ENCODE measurements at places on chromosomes 2 and 18.

DNA sequence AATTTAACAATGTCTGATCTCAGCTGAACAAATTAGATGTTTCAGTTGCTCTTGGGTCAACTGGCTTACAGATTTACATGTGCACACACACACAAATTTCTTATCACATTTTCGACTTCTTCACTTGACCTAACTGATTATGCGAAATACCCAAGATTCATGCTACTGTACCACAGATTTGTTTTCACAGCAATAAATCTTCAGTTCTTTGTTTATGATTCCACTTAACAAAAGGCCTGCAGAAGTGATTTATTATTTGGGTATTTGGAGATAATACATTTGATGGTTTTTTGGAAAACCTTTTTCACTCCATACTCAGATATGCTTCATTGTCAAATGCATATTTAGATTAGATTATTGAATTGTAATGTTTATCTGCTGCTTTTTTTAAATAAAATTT lies 129.0 kb downstream of the GALNT1 start:
- DNase-seq = no peak

GRCh38 chr2:18871430-18871829 lies 282.1 kb upstream of the NT5C1B start:
- no peak for DNase-seq

- no peak for DNase-seq
Observed at GRCh38 chr2:216758256-216759155, 63.2 kb upstream of the IGFBP5 start.

GRCh38 chr2:160006475-160006874 lies 55.9 kb downstream of the PLA2R1 start:
- DNase-seq = no peak

- no peak for DNase-seq
Observed at GRCh38 chr18:42969366-42969765, 146.1 kb downstream of the RIT2 start.

- peak; percentile 54 for DNase-seq
Observed at GRCh38 chr2:169528271-169528701, 18.8 kb downstream of the KLHL41 start.

DNA sequence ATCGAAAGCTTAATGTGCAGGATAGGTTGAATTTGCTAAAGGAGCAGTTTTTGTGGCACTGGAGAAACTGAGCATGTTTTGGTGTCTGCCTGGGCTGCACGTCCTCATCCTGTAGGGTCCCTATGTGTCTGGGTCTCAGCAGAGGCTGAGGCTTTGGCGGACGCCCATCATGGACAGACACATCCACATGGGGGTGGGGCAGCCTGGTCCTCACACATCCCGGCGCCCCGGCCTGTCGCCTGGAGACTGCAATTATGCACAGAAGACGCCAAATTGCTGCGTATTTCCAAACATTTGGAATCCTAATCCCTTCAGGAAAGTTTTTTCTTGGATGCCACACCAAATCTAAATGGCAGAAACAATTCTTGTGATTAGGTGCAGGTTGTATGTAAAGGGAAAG lies 128.2 kb upstream of the TWIST2 start:
- no peak for DNase-seq

DNA sequence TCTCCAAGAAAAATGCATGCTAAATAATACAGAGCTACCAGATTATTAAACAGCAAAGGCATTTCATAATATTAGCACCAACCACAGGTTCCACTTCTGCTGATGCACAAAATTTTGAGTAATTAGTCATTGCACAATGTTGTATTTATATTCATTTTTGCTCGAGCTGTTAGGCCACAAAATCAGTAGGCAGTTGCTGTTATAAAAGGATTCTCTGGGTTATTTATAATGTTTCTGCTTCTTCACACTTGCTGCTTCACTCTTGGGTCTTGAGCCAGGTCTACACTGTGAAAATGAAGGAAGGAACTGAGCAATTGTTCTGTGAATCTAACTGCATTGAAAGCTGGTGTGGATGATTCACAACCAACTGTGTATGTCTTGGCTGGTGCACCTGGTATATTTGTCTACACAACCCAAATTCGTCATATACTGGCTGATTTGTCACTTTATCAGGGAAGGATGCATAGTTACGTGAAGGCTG lies 38.3 kb downstream of the MRPL33 start:
- no peak for DNase-seq

- DNase-seq = no peak
Observed at GRCh38 chr18:46677611-46678010, 20.6 kb upstream of the LOXHD1 start.

- DNase-seq = no peak
Observed at GRCh38 chr18:7020995-7021777, 96.4 kb downstream of the LAMA1 start.
